ENCODE measurements at places on chromosomes 16 and 17.

- DNase-seq, result peak; percentile 63
Measured at GRCh38 chr16:48561960-48562393, 48.0 kb downstream of the N4BP1 start.

DNA sequence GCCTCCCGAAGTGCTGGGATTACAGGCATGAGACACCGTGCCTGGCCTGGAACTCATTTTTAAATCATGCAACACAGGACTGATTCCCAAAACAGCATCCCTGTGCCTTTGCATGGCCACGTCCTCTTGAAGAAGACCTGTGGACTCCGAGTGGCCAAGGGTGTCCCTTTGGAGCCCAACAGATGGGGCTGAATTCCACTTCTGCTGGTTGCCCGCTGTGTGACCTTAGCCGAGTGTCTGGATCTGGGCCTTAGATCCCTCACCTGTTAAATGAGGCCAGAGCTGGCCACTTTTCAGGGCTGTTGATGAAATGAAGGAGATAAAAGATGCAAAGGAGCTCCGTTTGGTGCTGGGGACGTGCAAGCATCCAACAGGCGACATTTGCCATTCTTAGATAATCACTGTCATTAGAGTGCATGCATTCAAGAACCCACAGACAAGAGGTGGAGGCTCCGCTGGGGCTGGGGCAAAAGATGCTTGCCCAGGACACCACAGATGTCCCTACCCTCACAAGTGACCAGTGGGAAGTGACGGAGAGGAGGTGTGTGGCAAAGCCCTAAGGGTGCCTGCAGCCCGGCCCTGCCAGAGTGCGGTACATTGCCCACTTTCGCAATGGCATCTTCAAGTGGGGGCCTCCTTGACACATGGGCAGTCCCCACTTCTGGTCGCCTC lies 354.1 kb upstream of the TNRC6C start:
- no peak for DNase-seq

GRCh38 chr17:8176197-8176940 lies at the start of gene TMEM107:
Gene TMEM107 (minus strand): TSS chr17:8176380. CDS start chr17:8176286, 94 bp downstream.
- peak; percentile 75 for DNase-seq

DNA sequence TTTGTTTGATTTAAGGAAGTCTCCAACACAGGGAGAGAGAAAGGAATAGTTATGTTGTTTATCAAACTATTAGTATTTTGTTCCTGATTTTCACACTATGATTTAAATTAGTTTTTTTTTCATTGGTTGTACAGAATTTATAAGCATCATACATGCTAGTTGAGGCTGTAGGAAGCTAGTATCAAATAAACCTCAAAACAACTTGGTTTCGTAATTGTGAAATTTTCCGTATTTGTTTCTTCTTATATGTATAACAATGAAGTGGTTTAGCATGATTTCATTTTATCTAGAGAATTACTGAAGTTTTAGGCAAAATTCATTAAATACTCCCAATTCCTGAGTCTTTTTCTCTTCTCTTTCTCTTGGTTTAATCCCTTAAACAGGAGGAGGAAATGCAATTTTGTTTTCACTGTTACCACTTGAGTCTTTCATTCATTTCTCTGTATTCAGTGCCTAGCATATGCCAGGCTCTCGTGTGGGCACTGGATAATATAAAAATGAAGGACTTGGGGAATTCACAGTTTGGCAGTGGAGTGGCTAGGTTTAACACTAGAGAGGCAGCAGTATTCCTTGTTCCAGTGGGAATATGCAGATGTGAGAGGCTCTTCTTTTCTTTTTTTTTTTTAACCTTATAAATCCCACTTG lies 1.8 kb downstream of the CYLD start:
- DNase-seq, result no peak

GRCh38 chr17:73986641-73987177 lies 216.8 kb upstream of the RPL38 start:
- no peak for DNase-seq

GRCh38 chr17:3826191-3826590 lies 19.9 kb downstream of the NCBP3 start:
- DNase-seq, result no peak

DNA sequence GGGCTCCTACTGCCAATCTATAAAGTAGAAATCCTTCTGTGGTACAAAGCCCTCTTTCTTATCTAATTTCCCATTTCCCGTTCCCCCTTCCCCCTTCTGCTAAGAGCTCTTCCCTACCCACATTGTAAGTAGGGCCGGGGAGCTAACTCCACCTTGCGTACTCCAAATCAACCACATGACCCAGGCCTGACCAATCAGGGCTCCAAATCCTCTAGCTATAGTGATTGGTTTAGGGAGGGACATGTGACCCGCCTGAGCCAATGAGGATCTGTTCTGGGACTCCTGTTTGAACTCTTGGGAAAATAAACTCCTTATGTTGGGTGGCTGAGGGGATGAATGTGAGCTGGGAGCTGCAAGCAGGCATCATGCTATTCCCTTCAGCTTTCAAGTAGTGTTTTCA lies 40.9 kb upstream of the MEOX1 start:
- no peak for DNase-seq

DNA sequence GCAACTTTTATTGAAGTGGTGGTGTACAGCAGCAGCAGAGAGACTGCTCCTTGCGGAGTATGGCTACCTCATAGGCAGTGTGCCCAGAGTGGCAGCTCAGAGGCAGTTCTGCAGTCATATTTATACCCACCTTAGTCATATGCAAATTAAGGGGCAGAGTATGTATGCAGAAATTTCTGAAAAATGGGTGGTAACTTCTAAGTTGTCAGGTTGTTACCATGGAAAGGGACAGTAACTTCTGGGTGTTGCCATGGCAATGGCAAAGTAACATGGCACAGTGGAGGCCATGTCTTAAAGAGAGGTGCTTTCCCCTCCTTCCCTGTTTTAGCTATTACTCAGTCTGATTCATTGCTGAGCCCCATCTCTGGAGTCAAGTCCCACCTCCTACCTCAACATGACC lies 53.4 kb downstream of the MEOX1 start:
- no peak for DNase-seq

GRCh38 chr16:17457513-17457912 lies 13.2 kb downstream of the XYLT1 start:
- DNase-seq, result no peak

DNA sequence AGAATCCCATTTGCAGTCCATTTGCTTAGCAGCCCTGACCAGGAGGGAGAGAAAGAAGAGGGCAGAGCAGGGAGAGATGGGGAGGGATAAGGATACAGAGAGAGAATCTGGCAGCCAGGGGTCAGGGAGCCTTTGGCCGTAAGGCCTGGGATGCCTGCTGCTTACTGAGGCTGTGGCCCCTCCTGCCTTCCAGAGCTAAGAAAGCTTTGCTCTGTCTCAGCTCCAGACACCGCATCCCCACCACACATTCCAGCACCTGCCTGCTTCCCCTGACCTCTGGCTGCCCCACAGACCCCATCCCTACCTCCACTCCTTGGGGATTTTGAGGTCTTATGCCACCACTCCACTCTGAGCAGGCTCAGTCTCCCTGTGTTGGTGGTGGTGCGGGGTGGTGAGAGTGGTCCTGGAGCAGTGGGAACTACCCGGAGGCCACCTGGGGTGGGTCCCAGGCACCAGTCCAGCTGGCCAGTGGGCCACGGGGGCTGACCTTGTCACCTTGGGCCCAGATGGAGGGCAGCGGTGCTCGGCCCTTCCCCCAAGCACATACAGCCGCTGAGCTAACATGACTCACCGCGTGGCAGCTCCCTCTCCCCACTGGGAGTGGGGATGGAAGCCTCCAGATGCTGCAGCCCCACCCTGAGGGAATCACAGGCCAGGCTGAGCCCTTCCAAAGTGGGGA lies 58.3 kb downstream of the RAI1 start:
- no peak for DNase-seq

GRCh38 chr16:68592466-68593337 lies 52.4 kb upstream of the CDH3 start:
- DNase-seq, result no peak

DNA sequence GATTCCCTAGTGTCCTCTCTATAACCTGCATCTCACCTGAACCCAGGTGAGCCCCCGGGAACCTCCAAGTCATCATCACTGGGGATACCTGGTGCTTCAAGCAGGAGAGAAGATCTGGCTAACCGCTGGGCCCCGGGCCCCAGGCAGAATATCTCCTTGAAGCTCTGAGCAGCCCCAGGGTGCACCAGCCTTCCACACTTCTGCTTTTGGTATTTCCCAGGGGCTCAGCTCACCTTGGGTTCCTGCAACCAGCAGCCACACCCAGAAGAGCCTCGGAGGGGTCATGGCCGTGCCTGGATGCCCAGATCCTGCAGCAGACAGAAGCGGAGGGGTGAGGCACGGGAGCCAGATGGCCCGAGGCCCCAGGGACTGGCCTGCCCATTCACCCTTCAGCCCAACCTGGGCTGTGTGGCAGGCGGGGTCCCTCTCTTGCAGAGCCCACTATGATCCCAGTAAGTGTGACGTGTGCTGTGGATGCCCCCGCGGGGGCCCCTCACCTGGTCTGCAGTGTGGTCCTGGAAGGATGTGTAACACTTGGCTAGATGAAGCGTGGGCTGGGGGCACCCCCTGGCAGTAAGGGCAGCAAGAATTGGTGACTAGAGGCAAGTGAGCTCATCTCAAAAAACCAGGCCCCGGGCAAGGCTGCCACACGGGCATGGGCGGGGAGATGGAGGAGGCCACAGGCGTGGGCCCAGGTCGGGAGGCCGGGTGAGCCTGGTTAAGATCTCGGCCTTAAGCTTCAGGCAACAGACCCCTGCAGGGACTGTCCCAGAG lies 2.6 kb downstream of the LGALS3BP start:
- no peak for DNase-seq

DNA sequence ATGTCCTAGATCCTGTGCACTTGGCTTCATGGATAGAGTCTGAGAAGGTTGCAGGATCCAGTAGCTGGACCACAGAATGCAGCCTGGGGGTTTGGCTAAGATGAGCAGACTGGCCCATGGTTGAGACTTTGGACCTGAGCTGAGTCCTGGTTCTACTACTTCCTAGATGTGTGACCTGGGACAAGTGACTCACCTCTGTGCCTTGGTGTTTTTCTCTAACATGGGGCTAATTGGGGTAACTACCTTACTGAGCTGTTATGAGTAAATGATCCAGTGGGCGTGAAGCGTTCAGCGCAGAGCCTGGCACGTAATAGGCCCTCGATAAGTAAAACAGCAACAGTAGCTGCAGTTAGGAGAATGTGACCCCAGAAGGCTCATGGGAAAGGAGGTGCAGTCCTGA lies 38.8 kb downstream of the SNX20 start:
- DNase-seq, result no peak

- DNase-seq, result no peak
Measured at GRCh38 chr17:81517339-81518112, 4.9 kb upstream of the ACTG1 start.

DNA sequence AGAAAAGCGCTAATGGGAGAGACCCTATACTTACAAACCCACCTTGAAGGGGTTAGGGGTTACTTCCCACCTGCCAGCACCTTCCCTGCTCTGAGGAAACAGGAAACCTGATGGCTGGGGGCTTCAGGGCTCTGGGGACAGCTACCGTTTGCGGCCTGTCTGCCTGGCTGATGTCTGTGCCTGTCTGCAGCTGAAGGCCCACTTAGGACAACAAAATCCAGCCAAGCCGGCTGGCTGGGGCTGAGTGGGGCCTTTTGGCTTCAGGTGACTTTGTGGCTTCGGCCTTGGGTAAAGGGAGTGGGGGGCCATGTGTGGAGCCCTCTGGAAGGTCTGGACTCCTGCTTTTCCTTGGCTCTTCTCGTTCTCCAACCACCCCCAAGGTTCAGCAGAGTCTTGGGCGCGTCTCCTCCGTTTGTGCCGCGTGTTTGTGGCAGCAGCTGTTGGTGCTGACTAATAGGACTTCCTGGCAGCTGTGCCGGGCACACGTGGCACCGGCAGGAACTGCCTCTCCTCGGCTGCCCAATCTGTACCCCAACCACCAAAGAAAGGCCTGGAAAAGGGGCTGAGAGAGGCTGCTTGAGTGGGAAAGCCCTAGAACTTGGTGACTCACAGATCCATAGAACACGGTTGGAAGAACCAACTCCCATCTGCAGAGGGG lies 186.7 kb downstream of the MSI2 start:
- peak; percentile 60 for DNase-seq

GRCh38 chr17:59387351-59388068 lies 56.1 kb downstream of the YPEL2 start:
- no peak for DNase-seq

- no peak for DNase-seq
Measured at GRCh38 chr17:30212750-30213149, 22.7 kb downstream of the SLC6A4 start.

- DNase-seq, result no peak
Measured at GRCh38 chr16:51085271-51085670, 65.8 kb downstream of the SALL1 start.

DNA sequence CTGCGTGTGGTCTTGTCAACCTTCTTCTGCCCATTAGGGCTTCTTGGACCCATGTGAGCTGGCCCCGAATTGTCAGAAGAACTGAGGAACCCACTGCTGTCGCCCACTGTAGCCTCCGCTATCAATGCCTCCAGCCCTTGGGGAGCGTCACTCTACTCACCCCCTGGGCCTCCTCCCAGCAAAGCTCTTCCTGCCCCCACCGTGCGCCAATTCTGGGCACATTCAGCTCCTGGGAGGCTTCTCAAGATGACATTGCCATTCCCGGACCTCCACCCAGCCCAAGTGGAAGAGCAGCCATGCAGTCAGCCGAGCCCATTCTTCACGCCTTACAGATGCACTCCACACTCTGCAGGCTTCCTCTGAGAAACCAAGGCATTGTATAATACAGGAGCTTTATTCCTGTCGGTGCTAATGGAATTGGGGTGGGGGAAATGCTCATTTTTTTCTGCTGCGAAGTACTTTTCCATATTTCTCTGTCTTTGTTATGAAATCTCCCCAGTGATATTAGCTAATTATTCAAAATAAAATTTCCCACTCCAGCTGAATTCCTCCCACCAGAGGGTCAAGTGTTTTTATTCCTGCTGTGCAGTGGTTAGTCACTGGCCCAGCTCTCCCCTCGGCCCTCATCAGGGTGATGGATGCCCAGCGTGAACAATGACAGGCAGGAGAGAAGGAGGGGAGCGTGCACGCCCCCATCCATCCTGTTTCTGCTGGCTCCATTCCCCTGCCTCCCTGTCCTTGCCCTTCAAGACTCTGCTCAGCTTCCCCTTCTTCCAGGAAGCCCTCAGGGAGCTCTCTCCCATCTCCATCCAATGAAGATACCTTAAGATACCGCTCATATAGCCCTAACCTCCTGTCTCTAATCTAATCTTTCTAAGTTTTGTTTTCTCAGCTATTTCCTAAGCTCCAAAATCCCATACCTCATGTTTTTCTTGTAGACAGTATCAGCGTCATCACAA lies 87.7 kb downstream of the C16orf95 start:
- DNase-seq, result no peak

DNA sequence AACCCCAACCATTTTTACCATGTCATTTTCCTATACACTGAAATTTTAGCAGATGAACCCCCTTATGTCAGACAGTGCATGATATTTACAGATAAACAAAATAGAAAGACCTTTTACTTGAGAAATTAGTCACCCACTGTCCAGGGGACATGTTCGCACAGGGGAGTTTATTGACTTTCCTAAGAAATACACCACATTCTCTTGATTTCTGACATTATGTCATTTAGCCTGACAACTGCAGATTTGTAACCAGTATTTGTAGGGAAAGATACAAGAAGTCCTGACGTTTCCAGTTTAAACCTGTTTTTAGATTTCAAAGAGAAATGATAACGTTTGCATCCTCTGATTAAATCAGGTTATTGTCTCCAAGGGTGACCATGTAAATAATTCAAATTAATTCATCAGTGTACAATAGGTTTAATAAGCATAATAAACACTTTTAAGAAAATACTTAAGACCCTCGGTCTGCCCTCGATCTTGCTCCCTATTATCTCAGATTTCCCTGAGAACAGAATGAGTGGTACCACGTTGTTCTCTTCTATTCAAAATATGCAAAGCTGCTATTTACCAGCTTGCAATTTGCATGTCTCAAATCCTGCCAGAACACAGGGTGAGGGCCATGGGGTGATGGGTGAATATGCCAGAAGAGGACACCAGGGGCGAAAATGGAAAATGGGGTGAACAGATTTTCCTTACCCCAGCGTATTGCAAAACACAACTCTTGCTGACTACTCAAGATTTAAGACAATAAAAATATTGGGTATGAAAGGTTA lies 2.1 kb upstream of the LYRM9 start:
- DNase-seq, result no peak
